CD4-positive, alpha-beta T cell treated with Interferon gamma for 1 hour (primary cell): ENCODE measurements at places on chromosomes 5 and 9.

- DNase-seq: no peak
These were observed 19.5 kb downstream of the GFPT2 start for GRCh38 chr5:180333661-180334060.

- DNase-seq: no peak
These were observed 107.1 kb downstream of the CDH18 start for GRCh38 chr5:19880859-19881436.

- no peak for DNase-seq
These were observed 125.1 kb upstream of the COL5A1 start for GRCh38 chr9:134516464-134516863.

GRCh38 chr5:78615697-78616096 lies 32.9 kb downstream of the LHFPL2 start:
- DNase-seq: no peak

- no peak for DNase-seq
These were observed 7.9 kb downstream of the TICAM2 start for GRCh38 chr5:115594128-115595047.

GRCh38 chr9:25700430-25700829 lies 22.2 kb upstream of the TUSC1 start:
- DNase-seq: no peak

DNA sequence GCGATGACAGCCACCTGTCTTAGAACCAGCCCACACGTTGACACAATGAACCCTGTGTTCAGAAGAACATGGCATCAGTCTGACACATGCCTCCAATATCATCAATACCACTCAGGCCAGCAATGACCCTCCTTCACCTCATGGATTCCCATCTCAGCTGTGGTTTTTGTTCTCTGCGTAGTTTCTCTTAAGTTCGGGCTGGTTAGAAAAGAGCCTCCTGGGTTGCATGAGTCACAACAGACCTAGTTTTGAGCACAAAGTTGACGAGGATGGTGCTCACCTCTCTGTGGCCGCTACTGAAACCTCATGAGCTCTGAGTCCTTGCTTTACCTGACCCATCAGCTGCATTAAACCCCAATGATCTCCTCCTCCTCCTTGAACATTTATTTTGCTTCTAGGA lies 299.9 kb downstream of the SPOCK1 start:
- no peak for DNase-seq

DNA sequence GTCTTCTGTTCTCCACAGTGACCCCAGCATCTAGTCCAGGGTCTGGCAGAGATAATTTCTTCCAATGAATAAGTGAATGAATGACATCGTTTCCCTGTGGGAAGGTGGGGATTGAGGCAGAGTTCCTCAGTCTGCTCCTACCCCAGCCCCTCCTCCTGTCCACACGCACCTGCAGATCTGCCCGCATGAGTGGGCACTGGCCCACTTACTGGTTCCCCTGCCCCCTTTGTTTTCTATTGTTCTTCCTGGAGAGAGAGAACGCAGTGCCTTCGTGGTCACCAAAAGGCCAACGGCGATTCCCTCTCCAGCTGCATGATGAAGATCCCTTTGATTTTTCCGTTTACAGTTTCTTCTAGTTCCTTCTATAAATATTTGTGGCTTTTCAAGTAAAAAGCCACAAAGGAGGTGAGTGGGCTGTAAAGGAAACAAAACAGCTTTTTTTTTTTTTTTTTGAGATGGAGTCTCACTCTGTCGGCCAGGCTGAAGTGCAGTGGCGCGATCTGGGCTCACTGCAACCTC lies 5.8 kb upstream of the FPGS start:
- DNase-seq: no peak

GRCh38 chr5:60185231-60186099 lies 291.9 kb upstream of the PDE4D start:
- no peak for DNase-seq

- no peak for DNase-seq
These were observed 138.1 kb downstream of the ARRDC3 start for GRCh38 chr5:91245074-91245452.

- DNase-seq: no peak
These were observed 29.8 kb downstream of the SLC24A2 start for GRCh38 chr9:19759066-19759465.

- no peak for DNase-seq
These were observed 1007.0 kb downstream of the NR2F1-AS1 start for GRCh38 chr5:92574023-92574422.
